ENCODE measurements at places on chromosomes 7 and 10. TPM values are rescaled to one million over a fixed set of nuclear protein-coding genes. Genes with fewer than 3 reads are reported as not detected.

Gene ABCB8
- 26.1 TPM for total RNA-seq

Gene FOXI2
- not detected for total RNA-seq

Gene WNT2
- total RNA-seq = 0.25 TPM

Gene CUZD1
- 0.98 TPM for total RNA-seq

Gene ADAMTS14
- 0.74 TPM for total RNA-seq

Gene ADCY1
- total RNA-seq = 193 TPM

Gene CALHM3
- not detected for total RNA-seq

Gene ANKRD22
- total RNA-seq = not detected

Gene ANXA8
- total RNA-seq = not detected

Gene DPYSL4
- 39.3 TPM for total RNA-seq

Gene C10orf88
- total RNA-seq = 26.3 TPM

Gene TDRD1
- 0.25 TPM for total RNA-seq

Gene OR13A1
- total RNA-seq = not detected

Gene SYT15
- total RNA-seq = 0.49 TPM

Gene IL6
- not detected for total RNA-seq

Gene AVPI1
- 2.2 TPM for total RNA-seq

Gene MALRD1
- 2.7 TPM for total RNA-seq

All from temporal lobe (tissue), 4 donors.